Activated CD8-positive, alpha-beta memory T cell treated with anti-CD3 and anti-CD28 coated beads for 48 hours (primary cell): ENCODE measurements at places on chromosomes 5 and 9.

- DNase-seq: no peak
Observed at GRCh38 chr9:72473474-72474261, 47.7 kb upstream of the TMC1 start.

DNA sequence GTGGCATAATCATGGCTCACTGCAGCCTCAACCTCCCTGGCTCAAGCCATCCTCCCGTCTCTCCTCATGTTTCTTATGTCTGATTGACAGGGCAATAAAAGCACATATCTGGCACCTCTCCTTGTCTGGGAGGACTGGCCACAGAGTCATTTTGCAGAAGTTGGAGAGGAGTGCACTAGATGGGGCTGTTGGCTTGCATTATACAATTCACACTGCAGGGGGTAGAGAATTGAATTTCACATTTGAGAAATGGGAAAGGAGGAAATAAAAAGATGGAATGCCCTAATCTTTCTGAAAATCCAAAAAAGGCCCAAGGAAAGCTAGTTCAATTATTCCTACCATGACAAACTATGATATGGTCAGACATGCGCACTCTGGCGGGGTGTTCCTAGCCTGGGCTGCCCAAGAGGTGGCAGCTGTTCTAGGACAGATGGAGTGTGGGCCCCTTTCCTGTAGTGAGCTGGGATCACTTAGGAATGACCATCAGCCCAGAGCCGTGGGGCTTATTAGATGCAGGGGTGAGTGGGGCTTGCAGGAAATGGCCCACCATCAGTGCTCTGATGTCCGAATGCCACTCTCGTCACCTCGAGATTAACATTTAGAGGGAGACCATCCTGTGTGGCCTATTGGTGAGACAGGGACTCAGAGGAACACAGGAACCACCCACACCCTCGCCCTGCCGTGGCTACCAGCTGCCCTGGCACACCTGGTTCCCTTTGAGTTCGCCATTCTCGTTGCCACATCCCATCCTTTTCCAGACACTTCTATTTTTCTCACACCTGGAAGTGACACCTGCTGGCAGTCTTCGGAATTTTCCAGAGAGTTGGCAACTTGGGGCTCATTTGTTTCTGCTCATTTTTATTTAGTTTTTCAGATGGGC, 21.8 kb upstream of the ANKRD18A start:
- DNase-seq: no peak

DNA sequence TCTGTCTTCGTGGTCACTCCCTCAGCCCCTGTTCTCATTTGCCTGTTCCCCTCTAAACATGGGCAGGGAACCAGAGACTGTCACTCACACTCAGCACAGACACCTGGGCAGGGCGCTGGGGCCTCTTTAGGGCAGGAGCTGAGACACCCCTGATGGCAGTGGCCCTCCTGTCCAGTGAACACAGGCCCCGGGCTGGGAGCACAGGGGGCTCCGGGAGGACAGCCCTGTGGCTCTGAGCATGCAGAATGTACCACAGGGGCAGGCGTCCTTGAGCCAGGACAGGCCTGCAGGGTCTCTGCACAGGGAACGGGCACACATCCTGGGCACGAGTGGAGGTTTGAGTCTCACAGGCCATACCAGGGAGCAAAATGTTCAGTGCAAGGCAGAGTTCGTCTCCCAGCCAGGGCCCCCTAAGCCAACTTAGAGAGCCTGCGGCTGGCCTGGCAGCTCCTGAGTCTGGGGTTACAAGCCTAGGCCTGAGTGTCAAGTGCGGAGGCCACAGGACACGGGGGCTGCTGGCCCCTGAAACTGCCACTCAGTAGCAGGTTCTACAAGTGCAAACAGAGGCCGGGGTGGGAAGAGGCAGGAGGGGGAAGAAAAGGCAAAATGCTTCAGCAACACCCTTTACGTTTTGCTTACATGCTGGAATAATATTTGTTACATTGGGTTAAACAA, 55.9 kb upstream of the NKD2 start:
- no peak for DNase-seq

DNA sequence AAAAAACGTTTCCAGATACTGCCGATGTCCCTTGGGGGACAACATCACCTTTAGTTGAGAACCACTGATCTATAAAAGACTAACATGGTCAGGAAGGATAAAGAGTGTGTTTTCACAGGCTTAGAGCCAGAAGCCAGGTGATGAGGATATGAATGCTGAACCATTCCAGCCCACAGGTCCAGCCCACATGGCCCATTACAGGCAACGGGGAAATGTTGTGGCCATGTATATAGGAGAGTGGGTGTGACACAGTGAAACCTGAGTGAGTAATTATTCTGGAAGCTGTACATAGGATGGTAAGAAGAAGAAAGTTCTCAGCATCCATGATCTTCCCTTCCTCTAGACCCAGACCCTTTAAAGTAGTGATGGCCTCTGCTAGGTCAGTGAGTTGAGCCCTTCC, 56.0 kb upstream of the FOXI1 start:
- DNase-seq: no peak

DNA sequence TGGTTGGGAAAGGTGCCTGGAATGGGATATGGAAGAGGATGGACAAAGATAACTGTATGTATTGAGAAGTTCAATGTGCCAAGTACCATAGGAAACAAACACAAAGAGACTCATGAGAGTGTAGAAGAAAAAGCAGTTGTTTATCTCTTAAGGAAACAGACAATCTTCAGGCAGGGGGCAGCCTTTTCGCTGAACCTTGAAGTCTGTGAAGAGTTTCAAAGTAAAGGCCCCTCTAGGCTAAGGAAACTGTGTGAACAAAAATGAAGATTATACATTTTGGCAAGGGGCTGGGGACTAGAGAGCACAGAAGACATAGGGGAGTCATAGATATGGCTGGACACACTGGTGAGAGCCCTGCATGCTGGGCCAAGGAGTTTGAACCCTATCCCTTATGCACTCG, 27.5 kb upstream of the FRMPD1 start:
- DNase-seq: no peak

DNA sequence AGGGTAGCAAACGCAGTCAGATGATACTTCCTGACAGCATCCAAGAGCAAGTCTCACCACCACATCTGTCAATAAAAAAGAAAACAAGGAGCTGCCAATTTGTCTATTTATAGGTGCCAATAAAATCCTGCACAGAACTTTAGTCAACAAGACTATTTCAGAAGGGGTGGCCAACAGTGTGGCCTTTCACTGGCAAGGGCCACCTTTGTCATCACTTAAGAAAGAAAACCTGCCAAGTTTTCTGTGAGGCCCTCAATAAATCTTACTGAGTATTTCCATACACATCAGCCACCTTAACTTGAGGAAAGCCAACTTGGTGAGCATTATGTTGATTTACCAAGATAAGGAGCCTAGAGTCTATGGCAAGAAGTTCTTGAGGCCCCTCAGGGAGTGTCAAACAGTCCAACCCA, 312.3 kb downstream of the ENC1 start:
- no peak for DNase-seq

GRCh38 chr5:57896576-57896975, 414.0 kb upstream of the ACTBL2 start:
- DNase-seq: no peak
